ENCODE measurements at places on chromosomes 16 and 17.
A peak's percentile ranks its signal among the peaks of the same experiment; 100 is the strongest.

DNA sequence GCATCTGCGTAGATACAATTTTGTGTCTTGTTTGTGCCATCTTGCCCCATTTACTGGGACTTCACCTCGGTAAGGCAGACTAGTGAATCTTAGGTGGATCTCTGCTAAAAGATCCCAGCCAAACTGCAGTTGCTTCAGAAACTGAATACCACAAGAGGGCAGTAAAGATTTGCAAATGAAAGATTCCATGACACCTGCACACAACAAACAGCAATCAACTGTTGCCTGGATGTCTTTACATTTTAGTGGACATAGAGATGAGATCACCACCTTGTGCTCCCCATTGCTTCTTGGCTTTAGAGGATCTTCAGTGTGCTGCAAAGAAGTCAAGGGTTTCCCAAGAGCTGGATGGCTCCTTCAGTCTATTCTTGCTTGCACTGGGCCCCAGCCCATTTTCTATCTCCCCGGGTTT is 119.2 kb upstream of the CACNG5 start:
- DNase-seq, result no peak

DNA sequence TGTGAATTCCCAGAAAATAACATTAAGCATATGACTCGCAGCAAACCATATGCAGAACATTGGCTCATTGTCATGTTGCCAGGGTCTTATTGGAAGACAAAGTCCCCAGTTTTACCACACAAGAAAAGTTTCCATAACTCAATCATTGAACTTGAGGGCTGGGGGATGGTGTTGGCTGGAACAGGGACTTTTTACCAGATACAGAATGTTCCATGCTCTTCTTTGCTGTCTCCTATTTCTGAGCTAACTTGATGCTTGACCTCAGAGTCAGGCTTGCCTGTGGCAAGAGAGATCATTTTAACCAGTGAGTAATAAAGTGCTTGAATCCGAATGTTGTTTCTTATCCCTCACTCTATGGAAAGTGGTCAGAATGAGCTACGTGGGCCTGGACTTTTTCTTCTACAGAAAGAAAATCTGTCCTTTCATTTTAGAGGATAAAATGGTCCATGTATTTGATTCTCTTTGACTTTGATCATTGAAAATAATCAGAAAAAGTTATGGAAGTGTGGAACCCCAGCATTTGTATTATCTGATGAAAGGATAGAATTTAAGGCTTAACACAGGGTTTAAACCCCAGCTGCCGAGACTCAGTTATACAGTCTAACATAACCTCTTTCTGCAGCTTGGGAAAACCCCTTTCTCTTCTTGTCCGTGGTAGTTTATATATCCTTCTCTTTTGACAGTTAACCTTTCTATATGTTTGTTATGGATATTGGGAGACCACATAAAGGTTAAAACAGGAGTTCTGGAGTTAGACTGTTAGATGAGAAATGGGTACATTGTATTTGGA is 67.0 kb downstream of the TUBD1 start:
- DNase-seq, result no peak

DNA sequence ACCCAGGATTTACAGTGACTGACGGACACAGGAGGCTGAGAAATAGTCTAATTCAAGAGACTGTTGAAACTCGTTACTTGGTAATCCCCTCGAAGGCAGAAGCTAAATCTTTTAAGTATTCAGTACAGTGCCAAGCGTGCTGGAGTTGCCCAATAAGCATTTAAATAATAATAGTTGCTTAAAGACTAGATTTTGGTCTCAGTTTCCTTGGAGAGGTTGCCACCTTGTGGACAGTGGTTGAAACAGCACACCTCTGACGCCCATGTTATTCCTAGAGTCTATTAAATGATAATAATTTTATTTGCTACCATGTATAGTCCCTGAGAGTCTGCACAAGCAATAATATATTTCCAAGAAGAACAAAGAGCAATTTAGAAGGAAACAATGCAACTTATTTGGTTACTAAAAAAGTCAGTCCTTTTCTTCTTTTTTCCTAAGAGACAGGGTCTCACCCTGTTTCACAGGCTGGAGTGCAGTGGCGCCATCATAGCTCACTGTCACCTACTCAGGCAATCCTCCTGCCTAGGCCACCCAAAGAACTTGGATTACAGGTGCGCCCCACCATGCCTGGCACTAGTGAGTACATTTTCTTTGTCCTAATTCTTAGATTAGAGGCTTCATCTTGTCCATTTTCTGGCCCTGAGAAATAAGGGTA is 138.0 kb upstream of the NUDT7 start:
- peak; percentile 55 for DNase-seq

- DNase-seq, result peak; percentile 29
These were observed 18.3 kb upstream of the EFCAB13 start for GRCh38 chr17:47305302-47305923.

DNA sequence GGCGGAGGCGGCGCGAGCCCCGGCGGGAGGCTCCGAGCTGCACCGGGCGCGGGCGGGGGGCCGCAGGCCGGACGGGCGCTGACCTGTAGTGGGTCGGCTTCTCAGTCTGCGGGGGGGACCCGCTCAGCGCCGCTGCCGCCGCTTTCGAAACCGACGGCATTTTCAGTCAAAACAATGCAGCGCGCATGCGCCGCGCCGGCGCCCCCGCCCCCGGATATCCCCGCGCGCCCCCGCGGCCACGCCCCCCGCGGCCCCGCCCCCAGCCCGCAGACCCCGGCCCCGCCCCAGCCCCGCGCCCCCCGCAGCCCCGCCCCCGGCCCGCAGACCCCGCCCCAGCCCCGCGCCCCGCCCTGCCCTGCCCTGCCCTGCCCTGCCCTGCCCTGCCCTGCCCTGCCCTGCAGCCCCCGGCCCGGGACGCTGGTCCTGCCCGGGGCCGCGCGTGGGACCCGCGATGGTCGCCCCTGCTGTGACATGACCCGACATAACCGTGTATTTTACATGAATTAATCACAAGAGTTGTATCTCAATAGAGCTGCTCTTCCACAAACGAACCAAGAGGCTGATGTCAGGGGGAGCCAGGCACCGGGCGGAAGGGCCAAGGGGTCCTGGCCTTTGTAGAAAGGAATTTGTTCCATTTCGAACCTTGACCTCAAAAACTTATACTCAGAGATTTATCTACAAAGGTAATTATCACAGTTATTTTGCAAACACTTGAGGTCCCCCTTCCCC is at the start of gene UNKL:
Gene UNKL, minus strand, starts transcription at position 173 of the 729 bp plus-strand sequence. Its CDS starts 13 bp downstream, at position 160.
- DNase-seq, result peak; percentile 92

GRCh38 chr17:16942141-16943031 is 29.5 kb downstream of the TNFRSF13B start:
- DNase-seq, result no peak

DNA sequence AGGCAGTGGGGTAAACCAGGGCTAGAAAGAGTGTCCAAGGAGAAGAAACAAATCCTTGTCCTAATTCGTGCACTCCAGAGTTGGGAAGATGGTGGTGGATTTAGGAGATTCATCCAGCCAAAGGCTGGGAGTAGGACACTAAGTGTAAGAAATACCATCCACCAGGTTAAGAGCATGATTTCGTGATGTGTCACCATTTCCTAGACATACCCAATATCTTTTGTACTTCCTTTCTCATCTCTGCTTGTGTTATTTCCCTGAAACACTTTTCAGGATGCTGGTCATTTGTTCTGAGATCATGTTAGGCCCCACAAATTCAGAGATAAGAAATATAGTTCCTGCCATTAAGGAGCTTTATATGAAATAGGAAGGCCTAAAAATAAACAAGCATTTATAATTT is 106.3 kb upstream of the HLF start:
- no peak for DNase-seq

DNA sequence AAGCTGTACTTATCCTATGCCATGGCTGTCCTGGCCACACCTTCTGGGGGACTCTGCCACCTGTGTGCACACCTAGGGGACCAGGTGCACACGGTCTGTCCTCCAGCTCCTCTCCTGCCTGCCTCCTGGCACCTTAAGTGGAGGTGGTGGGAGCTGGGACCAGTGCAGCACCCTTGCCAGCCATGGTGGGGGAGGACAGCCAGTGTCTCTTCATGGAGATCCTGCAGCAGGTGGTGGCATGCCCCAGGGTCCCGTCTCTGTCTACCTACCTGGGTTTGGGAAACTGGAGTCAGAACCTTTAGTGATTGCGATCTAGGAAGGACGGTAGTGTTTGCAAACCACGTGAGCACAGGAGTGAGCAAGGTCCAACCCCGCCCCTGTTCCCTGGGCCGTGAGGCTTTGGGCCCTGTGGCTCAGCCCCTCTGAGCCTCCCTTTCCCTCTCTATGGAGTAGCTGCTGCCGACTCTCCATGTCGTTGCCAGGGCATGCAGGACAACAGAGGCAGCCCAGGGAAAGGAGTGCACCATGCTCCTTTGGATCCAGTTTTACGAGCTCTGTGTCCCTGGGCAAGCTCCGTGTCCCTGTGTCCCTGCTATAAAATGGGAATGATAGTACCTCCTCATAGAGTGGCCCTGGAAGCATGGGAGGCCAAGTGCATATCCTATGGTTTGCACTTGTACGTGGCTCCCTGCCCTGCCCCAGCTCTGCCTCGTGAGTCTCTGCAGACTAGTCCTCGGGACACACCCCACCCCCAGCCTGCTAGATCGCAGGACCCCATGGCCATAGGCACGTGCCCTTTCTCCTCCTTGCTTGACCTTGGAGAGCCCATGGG is 7.1 kb downstream of the ADGRG1 start:
- DNase-seq, result no peak

GRCh38 chr16:73054813-73055482 is 7.0 kb upstream of the ZFHX3 start:
- DNase-seq, result no peak

DNA sequence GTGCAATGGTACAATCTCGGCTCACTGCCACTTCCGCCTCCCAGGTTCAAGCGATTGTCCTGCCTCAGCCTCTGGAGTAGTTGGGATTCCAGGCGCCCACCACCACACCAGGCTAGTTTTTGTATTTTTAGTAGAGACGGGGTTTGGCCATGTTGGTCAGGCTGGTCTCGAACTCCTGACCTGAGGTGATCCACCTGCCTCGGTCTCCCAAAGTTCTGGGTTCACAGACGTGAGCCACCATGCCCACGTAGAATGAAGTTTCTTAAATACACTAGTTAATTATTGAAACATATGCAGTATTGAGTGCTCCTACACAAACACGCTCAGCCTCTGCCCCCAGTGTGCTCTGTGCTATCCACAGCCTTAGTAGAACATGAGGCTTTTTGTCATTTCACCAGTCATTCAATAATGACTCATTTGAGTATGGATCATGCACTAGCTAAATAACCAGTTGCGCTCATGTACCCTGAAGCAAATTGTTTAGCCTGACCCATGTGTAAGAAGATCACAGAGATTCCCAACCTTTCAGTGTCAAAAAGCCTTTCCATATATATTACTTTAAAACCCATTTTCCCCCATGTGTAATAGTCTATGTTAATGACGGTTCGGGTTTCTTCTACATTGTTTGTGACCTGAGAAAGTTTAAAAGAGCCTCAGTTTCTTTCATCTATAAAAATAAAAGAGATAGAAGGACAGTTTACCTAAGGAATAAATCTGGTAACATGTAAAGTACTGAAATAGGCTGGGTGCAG is 49.7 kb downstream of the TUBD1 start:
- no peak for DNase-seq

- DNase-seq, result no peak
These were observed 1.9 kb upstream of the DNASE1 start for GRCh38 chr16:3652373-3653195.

DNA sequence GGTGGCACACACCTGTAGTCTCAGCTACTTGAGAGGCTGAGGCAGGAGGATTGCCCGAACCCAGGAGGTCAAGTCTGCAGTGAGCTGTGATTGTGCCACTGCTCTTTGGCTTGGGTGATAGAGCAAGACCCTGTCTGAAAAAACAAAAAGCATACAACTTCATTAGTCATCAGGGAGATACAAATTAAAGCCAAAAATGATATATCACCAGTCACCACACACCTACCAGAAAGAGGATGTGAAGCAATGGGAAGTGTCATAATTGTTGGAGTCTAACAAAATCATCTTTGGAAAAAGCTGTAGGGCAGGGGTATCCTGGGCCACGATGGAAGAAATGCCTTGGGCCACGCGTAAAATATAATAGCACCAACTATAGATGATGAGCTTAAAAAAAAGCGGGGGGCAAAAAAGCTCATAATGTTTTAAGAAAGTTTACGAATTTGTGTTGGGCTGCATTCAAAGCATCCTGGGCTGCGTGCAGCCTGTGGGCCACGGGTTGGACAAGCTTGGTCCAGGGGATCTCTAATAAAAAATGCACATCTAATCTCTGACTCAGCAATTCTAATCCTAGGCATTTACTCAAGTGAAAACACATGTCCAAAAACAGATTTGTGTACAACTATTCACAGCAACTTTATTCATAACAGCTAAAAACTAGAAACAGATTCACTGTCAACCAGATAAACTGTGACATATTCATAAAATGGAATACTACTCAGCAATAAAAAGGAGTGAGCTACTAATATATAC is 65.9 kb downstream of the HIC1 start:
- DNase-seq, result no peak

GRCh38 chr17:39738568-39738901 is 797 bp downstream of the GRB7 start:
- peak; percentile 76 for DNase-seq

- no peak for DNase-seq
These were observed 189.7 kb upstream of the SDK2 start for GRCh38 chr17:73833775-73834488.

- no peak for DNase-seq
These were observed 520 bp downstream of the JPT2 start for GRCh38 chr16:1678500-1679098.

Data from ecto neural progenitor cell (in vitro differentiated cells).